ENCODE measurements at places on chromosomes 4 and X. TPM values are rescaled to one million over a fixed set of nuclear protein-coding genes. Genes with fewer than 3 reads are reported as not detected.

The DACH2 gene
- not detected for polyA plus RNA-seq

The FGB gene
- polyA plus RNA-seq: 13.8 TPM

The MXD4 gene
- polyA plus RNA-seq: 15.2 TPM

The GPR78 gene
- polyA plus RNA-seq: 0.17 TPM

The USP17L15 gene
- polyA plus RNA-seq: not detected

The MMRN1 gene
- polyA plus RNA-seq: not detected

The ARHGEF38 gene
- polyA plus RNA-seq: not detected

The PDGFRA gene
- 0.24 TPM for polyA plus RNA-seq

The DDX53 gene
- polyA plus RNA-seq: not detected

The TCP11X2 gene
- not detected for polyA plus RNA-seq

The ADH6 gene
- 0.16 TPM for polyA plus RNA-seq

The TMSB4X gene
- 6,622 TPM for polyA plus RNA-seq

The DNAAF6 gene
- not detected for polyA plus RNA-seq

The CTAG2 gene
- not detected for polyA plus RNA-seq

The EFNB1 gene
- polyA plus RNA-seq: 4.0 TPM

The ART3 gene
- polyA plus RNA-seq: not detected

The OPN1MW2 gene
- polyA plus RNA-seq: not detected

The RAB40A gene
- 0.08 TPM for polyA plus RNA-seq

The RRH gene
- 0.10 TPM for polyA plus RNA-seq

The PCSK1N gene
- 22.9 TPM for polyA plus RNA-seq

The LEF1 gene
- polyA plus RNA-seq: not detected

The SUPT20HL1 gene
- not detected for polyA plus RNA-seq

The PPBP gene
- not detected for polyA plus RNA-seq

The IL13RA1 gene
- 51.1 TPM for polyA plus RNA-seq

The PIGA gene
- 9.5 TPM for polyA plus RNA-seq

The ATOH1 gene
- polyA plus RNA-seq: not detected

The EMCN gene
- not detected for polyA plus RNA-seq

The SH3D19 gene
- polyA plus RNA-seq: 16.2 TPM

The SH3BGRL gene
- polyA plus RNA-seq: 57.8 TPM

The TRIM61 gene
- polyA plus RNA-seq: not detected

The GATA1 gene
- polyA plus RNA-seq: not detected

The FAM149A gene
- polyA plus RNA-seq: 1.4 TPM

The GPAT3 gene
- polyA plus RNA-seq: 13.1 TPM

The EMD gene
- 131 TPM for polyA plus RNA-seq

The KIT gene
- polyA plus RNA-seq: not detected

The TLR3 gene
- polyA plus RNA-seq: 0.16 TPM

The PRKG2 gene
- 0.96 TPM for polyA plus RNA-seq

The PF4V1 gene
- not detected for polyA plus RNA-seq

The ZNF711 gene
- 1.4 TPM for polyA plus RNA-seq

The SMR3B gene
- polyA plus RNA-seq: not detected

The OPRPN gene
- not detected for polyA plus RNA-seq

The TMPRSS11F gene
- polyA plus RNA-seq: not detected

The SETD7 gene
- 39.3 TPM for polyA plus RNA-seq
